ENCODE measurements at places on chromosomes 11 and 22. TPM values are rescaled to one million over a fixed set of nuclear protein-coding genes. Genes with fewer than 3 reads are reported as not detected.

The SLC25A18 gene
- not detected for total RNA-seq

The CAT gene
- total RNA-seq, result 53.9 TPM

The SHANK3 gene
- total RNA-seq, result 0.22 TPM

The C11orf24 gene
- 81.7 TPM for total RNA-seq

The OR52H1 gene
- not detected for total RNA-seq

The GRAP2 gene
- 0.61 TPM for total RNA-seq

The PGA4 gene
- total RNA-seq, result not detected

The BDNF gene
- 23.6 TPM for total RNA-seq

The TBX10 gene
- not detected for total RNA-seq

The MIAT gene
- 0.11 TPM for total RNA-seq

The OR52A1 gene
- total RNA-seq, result under 0.01 TPM

The UBQLNL gene
- total RNA-seq, result 0.05 TPM

The RNF26 gene
- 3.4 TPM for total RNA-seq

GRCh38 chr11:44861849-44862557, 88.7 kb downstream of the TP53I11 start:
- H3K4me3 ChIP-seq, result no peak overlapping the region
- H3K4me1 ChIP-seq, result peaks cover 38% of the 10 kb centered on the region
- H3K36me3 ChIP-seq, result no peaks in the 10 kb centered on the region
- H3K27ac ChIP-seq, result peak overlapping the region; percentile 73
- peak; percentile 99 for DNase-seq
- no peaks in the 10 kb centered on the region for H3K27me3 ChIP-seq

DNA sequence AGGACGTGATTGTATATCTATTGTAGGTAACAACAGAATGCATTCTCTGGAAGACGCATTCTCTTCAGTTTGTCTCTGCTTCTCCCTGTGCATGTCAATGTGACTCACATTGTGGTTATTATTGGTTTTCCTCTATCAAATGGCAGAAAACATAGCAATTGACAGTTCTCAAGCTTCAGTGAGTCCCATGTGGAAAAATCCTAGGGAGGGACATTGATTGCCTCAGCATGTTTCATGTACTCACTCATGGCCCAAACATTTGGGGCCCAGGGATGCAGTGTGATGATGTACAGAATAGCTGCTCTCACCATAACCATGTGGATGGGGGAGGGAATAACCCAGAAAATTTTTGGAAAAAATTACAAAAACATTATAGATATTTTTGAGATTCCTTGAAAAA, 9.3 kb upstream of the ARL14EP start:
- no peaks in the 10 kb centered on the region for H3K4me1 ChIP-seq
- DNase-seq, result no peak
- H3K4me3 ChIP-seq, result no peak overlapping the region
- no peaks in the 10 kb centered on the region for H3K36me3 ChIP-seq

- no peaks in the 10 kb centered on the region for H3K36me3 ChIP-seq
- peak within 1 kb of the TSS; percentile 29 for H3K4me3 ChIP-seq
- DNase-seq, result peak; percentile 60
- H3K27me3 ChIP-seq, result peaks cover 4% of the 10 kb centered on the region
Measured at GRCh38 chr11:67022961-67023956, at the start of gene SYT12. SYT12 (plus strand) TSS chr11:67023134; CDS start chr11:67030145, 7,011 bp downstream.

GRCh38 chr11:10087186-10087922, 206.7 kb downstream of the SBF2 start:
- no peaks in the 10 kb centered on the region for H3K36me3 ChIP-seq
- H3K27me3 ChIP-seq, result no peaks in the 10 kb centered on the region
- peaks cover 20% of the 10 kb centered on the region for H3K4me1 ChIP-seq
- DNase-seq, result no peak
- 0 out of 2 replicates have a peak overlapping the region, but pooled peaks have one; percentile 2 for H3K27ac ChIP-seq
- H3K4me3 ChIP-seq, result no peak overlapping the region

- no peaks in the 10 kb centered on the region for H3K27me3 ChIP-seq
- H3K4me3 ChIP-seq, result peak overlapping the region; percentile 99
- H3K27ac ChIP-seq, result no peak overlapping the region
- DNase-seq, result no peak
- H3K36me3 ChIP-seq, result peaks cover 22% of the 10 kb centered on the region
Measured at GRCh38 chr22:46736705-46737104, 1.3 kb downstream of the CERK start.

- no peak for DNase-seq
- H3K36me3 ChIP-seq, result no peaks in the 10 kb centered on the region
- peaks cover 29% of the 10 kb centered on the region for H3K4me1 ChIP-seq
Measured at GRCh38 chr22:35634015-35634414, 14.2 kb upstream of the APOL6 start.

DNA sequence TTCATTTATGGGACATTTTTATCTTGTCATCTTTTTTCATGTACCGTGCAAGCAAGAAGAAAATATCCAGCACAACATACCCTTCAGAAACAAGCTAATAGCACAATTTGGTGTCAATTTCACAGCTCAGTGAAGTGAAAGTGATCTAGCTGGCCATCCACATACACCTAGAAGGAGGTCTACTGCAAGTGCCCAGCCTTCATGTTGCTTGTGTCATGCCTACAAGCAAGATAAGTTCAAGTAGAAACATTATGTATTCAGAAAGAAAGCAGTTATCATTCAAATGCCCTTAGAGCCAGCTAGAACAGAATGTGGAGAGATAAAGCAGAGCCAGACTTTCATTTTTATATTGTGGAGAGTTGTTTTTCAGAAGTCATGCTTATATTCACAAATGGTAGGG, 325.7 kb upstream of the PITPNB start:
- H3K4me1 ChIP-seq, result no peaks in the 10 kb centered on the region
- no peak overlapping the region for H3K4me3 ChIP-seq
- DNase-seq, result no peak

- H3K27me3 ChIP-seq, result no peaks in the 10 kb centered on the region
- DNase-seq, result no peak
- H3K27ac ChIP-seq, result no peak overlapping the region
- peaks cover 15% of the 10 kb centered on the region for H3K4me1 ChIP-seq
Measured at GRCh38 chr11:76672431-76673175, 2.1 kb upstream of the LRRC32 start.

DNA sequence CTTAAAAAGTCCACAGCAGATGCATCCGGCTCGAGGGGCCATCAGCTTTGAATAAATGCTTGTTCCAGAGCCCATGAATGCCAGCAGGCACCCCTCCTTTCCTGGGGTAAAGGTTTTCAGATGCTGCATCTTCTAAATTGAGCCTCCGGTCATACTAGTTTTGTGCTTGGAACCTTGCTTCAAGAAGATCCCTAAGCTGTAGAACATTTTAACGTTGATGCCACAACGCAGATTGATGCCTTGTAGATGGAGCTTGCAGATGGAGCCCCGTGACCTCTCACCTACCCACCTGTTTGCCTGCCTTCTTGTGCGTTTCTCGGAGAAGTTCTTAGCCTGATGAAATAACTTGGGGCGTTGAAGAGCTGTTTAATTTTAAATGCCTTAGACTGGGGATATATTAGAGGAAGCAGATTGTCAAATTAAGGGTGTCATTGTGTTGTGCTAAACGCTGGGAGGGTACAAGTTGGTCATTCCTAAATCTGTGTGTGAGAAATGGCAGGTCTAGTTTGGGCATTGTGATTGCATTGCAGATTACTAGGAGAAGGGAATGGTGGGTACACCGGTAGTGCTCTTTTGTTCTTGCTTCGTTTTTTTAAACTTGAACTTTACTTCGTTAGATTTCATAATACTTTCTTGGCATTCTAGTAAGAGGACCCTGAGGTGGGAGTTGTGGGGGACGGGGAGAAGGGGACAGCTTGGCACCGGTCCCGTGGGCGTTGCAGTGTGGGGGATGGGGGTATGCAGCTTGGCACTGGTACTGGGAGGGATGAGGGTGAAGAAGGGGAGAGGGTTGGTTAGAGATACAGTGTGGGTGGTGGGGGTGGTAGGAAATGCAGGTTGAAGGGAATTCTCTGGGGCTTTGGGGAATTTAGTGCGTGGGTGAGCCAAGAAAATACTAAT, 1.9 kb downstream of the NEAT1 start:
- H3K27me3 ChIP-seq, result no peaks in the 10 kb centered on the region
- peak overlapping the region; percentile 44 for H3K4me3 ChIP-seq

GRCh38 chr11:134071766-134072402, 3.0 kb downstream of the JAM3 start:
- peaks cover 13% of the 10 kb centered on the region for H3K27me3 ChIP-seq
- no peaks in the 10 kb centered on the region for H3K36me3 ChIP-seq
- H3K4me1 ChIP-seq, result 0 out of 2 replicates have a peak, but pooled peaks cover 2% of the 10 kb centered on the region

GRCh38 chr11:16194566-16194965, 161.8 kb downstream of the SOX6 start:
- peak; percentile 31 for DNase-seq
- H3K36me3 ChIP-seq, result no peaks in the 10 kb centered on the region
- no peaks in the 10 kb centered on the region for H3K27me3 ChIP-seq
- peaks cover 28% of the 10 kb centered on the region for H3K4me1 ChIP-seq
- H3K27ac ChIP-seq, result no peak overlapping the region

DNA sequence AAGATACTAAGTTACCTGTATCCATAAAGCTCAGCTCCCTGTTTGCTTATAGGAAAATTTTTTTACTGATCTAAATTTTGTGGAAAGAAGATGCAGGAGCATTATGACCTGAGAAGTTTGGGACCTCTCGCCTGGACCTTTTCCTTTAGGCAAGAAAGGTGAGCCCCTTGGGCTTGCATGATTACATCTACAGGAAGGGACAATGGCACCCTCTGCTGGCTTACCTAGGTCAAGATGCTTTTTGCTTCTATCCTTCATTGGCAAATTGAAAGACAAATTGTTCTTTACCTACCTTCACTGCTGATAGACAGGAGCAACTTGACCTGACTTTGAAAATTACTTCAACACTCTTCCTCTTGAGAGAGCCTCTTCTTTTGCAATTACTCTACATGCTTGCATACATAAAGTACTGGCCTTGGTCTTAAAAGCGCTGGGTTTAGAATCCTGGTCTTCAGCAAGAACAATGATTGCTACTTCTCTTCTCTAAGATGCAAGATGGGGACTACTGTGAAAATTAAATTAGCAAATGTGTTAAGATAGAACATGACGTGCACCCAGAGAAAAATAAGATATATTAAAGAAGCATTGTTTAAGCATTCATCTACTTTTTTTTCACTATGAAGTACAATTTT, 147.2 kb downstream of the TRPC6 start:
- no peaks in the 10 kb centered on the region for H3K36me3 ChIP-seq
- DNase-seq, result no peak
- no peak overlapping the region for H3K4me3 ChIP-seq
- no peaks in the 10 kb centered on the region for H3K4me1 ChIP-seq
- H3K27me3 ChIP-seq, result no peaks in the 10 kb centered on the region

DNA sequence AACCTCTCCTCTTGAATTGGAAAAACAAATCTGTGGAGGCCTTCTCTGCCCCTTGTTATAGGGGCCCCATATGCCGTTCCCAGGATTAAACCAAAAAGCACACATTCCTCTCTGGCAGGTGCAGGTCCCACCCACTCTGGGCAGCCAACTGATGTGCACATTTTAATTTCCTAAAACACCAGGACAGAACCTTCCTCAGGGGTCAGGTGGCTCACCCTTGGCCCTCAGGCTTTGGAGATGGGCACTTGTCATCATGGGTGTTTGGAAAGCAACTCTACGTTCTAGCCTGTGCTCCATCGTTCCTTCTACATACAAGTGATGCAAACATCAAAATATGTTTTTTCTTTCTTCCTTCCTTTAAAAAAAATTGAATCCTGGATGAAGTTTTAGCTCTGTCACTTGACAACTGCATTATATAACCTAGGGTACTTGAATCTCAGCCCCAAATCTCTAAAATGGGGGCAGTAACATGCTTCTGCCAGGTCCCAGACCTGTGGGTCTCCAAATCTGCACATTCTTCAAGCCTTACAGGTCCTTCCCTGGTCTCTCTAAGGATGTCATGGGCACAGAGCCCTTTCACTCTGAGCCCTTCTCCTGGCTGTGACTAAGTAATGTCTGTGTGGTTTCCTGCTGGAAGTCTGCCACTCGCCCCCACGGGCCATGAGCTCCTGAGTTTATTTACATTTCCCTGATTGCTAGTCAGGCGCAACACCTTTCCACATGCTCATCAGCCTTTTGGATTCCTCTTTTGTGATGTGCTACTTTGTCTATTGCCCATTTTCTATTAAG, 43.8 kb downstream of the KCNQ1OT1 start:
- no peak overlapping the region for H3K4me3 ChIP-seq
- no peak overlapping the region for H3K27ac ChIP-seq
- H3K4me1 ChIP-seq, result no peaks in the 10 kb centered on the region
- H3K27me3 ChIP-seq, result no peaks in the 10 kb centered on the region
- peak; percentile 32 for DNase-seq

GRCh38 chr11:96388891-96389719, 607 bp downstream of the CCDC82 start:
- peaks cover 14% of the 10 kb centered on the region for H3K36me3 ChIP-seq
- peak overlapping the region; percentile 65 for H3K27ac ChIP-seq
- H3K4me1 ChIP-seq, result peaks cover 3% of the 10 kb centered on the region
- H3K27me3 ChIP-seq, result no peaks in the 10 kb centered on the region

- peak; percentile 82 for DNase-seq
- H3K27me3 ChIP-seq, result peaks cover 29% of the 10 kb centered on the region
- no peak overlapping the region for H3K4me3 ChIP-seq
- no peak overlapping the region for H3K27ac ChIP-seq
- no peaks in the 10 kb centered on the region for H3K36me3 ChIP-seq
Measured at GRCh38 chr11:2151500-2152257, 9.3 kb downstream of the INS start.

- no peaks in the 10 kb centered on the region for H3K36me3 ChIP-seq
- no peaks in the 10 kb centered on the region for H3K27me3 ChIP-seq
- H3K4me1 ChIP-seq, result peaks cover 63% of the 10 kb centered on the region
- no peak overlapping the region for H3K27ac ChIP-seq
Measured at GRCh38 chr22:45999379-45999971, 22.5 kb upstream of the WNT7B start.

GRCh38 chr22:25795478-25795877, 53.5 kb downstream of the MYO18B start:
- no peak overlapping the region for H3K4me3 ChIP-seq
- no peaks in the 10 kb centered on the region for H3K4me1 ChIP-seq
- no peaks in the 10 kb centered on the region for H3K36me3 ChIP-seq
- H3K27me3 ChIP-seq, result peaks cover 24% of the 10 kb centered on the region
- DNase-seq, result no peak

- H3K36me3 ChIP-seq, result peaks cover 50% of the 10 kb centered on the region
- DNase-seq, result no peak
- no peaks in the 10 kb centered on the region for H3K4me1 ChIP-seq
- no peaks in the 10 kb centered on the region for H3K27me3 ChIP-seq
Measured at GRCh38 chr11:67492801-67493547, 10.1 kb downstream of the AIP start.

DNA sequence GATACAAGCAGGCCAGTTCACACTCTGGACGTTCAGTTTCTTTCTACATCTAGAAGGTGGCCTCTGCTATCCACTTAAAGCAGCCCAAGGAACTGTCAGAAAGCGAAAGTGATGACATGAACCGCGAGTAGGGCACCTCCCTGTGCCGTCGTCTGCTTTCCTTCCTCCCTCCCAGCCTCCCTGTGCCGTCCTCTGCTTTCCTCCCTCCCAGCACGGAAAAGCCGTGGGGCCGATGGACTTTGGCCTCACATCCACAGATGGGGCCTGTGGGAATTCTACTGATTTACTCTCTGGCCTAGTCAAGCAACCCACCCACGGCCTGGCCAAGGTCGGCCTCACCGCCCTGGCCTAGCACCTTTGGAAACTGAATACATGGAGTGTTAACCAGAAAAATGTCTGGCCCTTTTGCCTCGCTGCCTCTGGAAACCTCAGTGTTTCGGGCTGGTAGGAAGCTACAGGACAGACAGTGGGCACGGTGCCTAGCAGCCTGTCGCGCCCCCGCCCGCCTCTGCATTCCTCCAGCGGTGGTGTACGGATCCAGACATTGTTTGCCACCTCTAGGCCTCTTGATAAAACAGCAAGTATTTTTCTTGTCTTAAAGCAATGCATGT, 14.2 kb downstream of the PEX26 start:
- peaks cover 15% of the 10 kb centered on the region for H3K4me1 ChIP-seq
- peak overlapping the region; percentile 25 for H3K4me3 ChIP-seq
- DNase-seq, result peak; percentile 72
- peak overlapping the region; percentile 72 for H3K27ac ChIP-seq
- H3K27me3 ChIP-seq, result no peaks in the 10 kb centered on the region
- H3K36me3 ChIP-seq, result peaks cover 35% of the 10 kb centered on the region

- H3K27me3 ChIP-seq, result no peaks in the 10 kb centered on the region
- H3K4me3 ChIP-seq, result no peak overlapping the region
- no peaks in the 10 kb centered on the region for H3K4me1 ChIP-seq
- no peak for DNase-seq
Measured at GRCh38 chr11:70343636-70344035, 54.7 kb upstream of the CTTN start.

Data from SJSA1 (cell line).